IPS DF 6.9 (cell line): ENCODE measurements at places on chromosomes 4 and X.

GRCh38 chr4:25637581-25638220, 17.9 kb upstream of the SLC34A2 start:
- H3K4me1 ChIP-seq = no peaks in the 10 kb centered on the region
- no peak for DNase-seq
- no peak overlapping the region for H3K27ac ChIP-seq
- H3K4me3 ChIP-seq = no peak overlapping the region
- no peaks in the 10 kb centered on the region for H3K27me3 ChIP-seq

DNA sequence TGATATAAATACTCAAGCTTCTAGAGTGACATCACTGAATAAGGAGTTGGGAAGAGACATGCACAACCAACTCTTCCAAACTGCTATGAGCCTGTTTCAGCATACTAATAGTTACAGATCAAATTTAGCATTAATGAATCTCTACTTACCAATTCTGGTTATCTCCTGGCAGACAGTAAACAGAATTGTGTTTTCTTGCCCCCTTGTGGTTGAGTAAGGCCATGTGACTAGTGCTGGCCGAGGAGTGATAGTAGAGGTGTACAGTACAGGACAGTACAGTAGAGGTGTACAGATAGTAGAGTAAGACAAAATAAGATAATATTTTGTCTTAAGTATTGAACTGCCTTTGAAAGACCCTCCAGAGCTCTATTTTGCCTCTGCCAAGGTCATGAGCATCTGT, 681.4 kb downstream of the GABRG1 start:
- no peaks in the 10 kb centered on the region for H3K27me3 ChIP-seq
- no peak overlapping the region for H3K4me3 ChIP-seq
- H3K4me1 ChIP-seq = no peaks in the 10 kb centered on the region

DNA sequence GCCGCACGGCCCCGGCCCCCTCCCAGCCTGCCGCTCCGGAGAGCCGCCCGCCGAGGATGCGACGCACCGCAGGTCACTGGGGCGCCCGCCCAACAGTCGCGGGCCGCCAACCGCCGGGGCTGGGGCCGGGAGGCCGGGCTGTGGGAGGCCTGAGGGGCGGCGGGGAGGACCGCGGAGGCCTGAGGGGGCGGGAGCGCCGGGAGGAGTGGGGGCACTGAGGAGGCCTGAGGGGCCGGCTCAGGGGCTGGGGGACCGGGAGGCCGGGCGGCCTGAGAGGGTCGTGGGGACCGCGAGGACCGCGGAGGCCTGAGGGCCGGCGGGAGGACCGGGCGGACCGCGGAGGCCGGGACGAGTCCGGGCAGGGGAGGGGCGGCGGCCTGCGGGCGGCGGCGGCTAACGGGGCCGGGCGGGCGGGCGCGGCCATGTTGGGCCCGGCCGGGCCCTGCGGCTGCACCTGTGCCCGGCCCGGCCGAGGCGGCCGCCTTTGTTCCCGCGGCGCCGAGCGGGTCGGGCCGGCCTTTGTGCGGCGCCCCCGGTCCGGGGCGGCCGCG, 353 bp downstream of the NSD2 start:
- H3K36me3 ChIP-seq = no peaks in the 10 kb centered on the region
- no peak overlapping the region for H3K27ac ChIP-seq
- H3K4me3 ChIP-seq = peak overlapping the region; percentile 94
- no peaks in the 10 kb centered on the region; the same call in 1 of the 2 replicates for H3K4me1 ChIP-seq
- peaks cover 19% of the 10 kb centered on the region for H3K27me3 ChIP-seq

DNA sequence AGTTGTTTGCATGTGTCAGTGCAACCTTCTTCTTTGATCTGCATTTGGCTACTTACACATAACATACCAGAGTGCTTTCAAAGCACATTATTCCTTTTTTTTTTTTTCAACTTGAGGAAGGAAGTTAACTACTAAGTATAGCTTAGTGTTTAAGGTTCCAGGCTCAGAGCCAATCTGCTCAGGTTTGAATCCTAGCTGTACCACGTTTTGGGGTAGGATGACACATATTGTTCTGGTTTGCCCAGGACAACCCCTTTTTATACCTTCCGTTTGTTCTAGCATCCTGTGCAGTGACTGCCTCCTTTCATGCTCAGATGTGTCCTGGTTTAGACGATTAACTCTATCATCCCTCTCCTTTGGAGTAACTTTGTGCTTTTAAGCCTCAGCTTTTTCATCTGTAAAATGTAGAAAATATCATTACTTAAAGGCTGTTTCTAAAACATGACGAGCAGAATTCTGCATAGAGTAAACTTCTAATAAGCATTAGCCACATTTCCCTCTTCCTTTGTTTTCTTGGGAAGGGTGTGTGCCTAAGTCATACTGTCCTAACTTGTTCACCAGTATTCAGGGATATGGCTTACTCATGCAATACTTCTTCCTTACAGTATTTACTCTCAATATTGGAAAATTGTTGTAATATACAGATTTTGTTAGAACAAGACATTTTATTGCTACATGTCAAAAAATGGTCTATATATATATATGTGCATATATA, 281.3 kb downstream of the C4orf33 start:
- H3K27me3 ChIP-seq = no peaks in the 10 kb centered on the region
- no peaks in the 10 kb centered on the region; the same call in 1 of the 2 replicates for H3K4me1 ChIP-seq
- H3K36me3 ChIP-seq = no peaks in the 10 kb centered on the region
- no peak overlapping the region for H3K27ac ChIP-seq
- DNase-seq = no peak
- no peak overlapping the region for H3K4me3 ChIP-seq

DNA sequence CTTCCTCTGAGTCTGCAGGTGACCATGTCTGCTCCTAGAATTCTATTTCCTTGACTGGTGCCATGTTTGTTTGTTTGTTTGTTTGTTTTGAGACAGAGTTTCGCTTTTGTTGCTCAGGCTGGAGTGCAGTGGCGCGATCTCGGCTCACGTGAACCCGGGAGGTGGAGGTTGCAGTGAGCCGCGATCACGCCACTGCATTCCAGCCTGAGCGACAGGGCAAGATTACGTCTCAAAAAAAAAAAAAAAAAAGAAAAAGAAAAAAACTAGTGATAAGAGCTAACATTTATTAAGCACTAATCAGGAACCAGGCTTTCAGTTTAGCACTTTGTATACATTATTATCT, 7.2 kb downstream of the SAT1 start:
- no peak for DNase-seq
- H3K4me1 ChIP-seq = peaks cover 1% of the 10 kb centered on the region; the same call in 1 of the 2 replicates
- H3K36me3 ChIP-seq = no peaks in the 10 kb centered on the region
- H3K27me3 ChIP-seq = no peaks in the 10 kb centered on the region

DNA sequence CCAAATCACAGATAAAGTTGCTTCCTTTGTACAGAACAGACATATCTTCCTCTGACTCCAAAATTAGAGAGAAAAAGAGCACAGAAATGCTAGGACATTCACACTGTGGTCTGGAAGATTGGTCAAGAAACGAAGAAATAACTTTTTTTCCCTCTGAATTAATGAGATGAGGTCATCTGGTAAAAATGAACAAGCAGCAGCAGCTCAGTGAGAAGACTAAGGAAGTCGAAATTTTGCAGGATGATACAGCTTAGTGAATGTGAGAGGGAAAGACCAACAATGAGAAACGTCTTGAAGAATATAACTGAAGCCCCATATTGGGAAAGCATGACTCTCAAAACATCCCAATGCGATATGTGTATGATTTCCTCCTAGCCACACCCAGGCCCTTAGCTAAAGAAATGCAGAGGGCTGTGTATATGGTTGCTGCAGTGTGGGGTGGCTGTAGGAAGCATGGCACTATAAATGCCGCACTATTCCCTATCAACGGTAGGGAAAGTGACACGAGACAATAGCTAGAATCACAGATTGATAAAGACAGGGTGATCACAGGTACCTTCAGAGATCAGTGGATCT, 208.6 kb downstream of the VEGFC start:
- no peak overlapping the region for H3K27ac ChIP-seq
- no peaks in the 10 kb centered on the region for H3K36me3 ChIP-seq
- no peaks in the 10 kb centered on the region for H3K27me3 ChIP-seq
- DNase-seq = no peak
- no peak overlapping the region for H3K4me3 ChIP-seq

DNA sequence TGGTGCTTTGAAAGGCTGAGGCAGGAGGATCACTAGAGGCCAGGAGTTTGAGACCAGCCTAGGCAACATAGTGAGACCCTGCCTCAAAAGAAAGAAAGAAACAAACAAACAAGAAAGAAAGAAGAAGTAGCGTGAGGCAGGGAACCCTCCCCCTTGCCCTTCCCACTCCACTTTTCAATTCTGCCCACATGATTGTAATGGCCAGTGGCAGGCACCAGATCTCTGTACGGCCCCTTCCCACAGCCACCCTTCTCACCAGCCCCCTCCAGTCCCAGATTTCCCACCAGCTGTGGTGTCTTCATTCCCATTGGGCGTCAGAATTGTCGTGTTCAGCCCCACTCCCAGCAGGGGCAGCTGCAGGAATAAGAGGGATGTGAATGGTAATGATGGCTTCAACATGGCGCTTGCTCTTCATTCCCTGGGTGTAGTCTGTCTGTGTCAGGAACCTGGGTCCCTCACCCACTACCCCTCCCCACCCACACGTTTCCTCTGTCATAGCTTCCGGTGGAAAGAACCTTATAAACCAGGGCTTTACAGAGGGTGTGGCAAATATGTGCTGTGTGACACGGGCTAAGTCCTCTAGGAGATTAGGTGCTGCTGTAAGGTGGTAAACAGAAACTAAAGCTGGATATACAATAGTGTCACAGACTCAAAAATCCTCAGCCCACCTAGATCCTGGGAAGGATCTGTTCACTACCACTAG, at the start of gene IL2RG:
TSS of gene IL2RG (minus strand) at position 437 of the 703 bp plus-strand sequence. CDS start at position 399, 38 bp downstream.
- DNase-seq = no peak
- 0 out of 2 replicates have a peak, but pooled peaks cover 1% of the 10 kb centered on the region for H3K27me3 ChIP-seq
- no peak within 1 kb of the TSS for H3K27ac ChIP-seq

DNA sequence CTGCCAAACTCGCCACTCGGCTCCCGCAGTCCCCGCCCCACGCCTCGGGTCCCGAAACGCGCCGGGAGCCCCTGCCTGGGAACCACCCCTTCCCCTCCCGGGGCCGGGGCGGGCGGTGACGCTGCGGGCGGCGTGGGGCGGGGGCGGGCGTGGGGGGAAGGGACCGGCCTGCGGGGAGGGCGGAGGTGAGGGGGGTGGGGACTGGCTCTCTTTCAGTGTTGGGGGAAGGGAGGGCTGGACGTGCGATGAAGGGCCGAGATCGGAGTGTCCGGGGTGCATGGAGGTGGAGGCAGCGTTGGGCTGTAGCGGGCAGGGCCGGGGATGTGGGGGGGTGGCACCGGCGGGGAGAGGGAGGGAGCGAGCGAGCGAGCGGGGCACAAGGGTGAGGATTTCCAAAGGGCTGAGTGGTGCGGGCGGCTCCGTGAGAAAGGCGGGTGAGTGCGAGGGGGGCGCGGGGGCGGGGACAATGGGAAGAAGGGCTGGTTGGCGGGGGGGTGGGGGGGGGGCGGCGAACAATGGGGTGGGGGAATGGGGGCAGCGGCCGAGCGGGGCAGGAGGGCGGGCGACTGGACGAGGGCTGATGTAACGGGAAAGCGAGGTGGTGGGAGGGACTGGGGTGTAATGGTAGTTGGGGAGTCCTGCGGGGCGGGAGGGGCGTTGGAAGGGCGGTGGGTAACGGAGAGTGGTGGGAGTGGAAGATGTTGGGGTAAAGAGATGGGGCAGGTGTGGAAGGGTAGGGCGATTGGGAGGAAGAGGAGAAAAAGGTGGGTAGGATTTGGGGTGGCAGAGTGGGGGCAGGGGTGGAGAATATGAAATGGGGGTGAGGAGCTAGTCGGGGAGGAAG, 578 bp downstream of the DCUN1D4 start:
- H3K27me3 ChIP-seq = no peaks in the 10 kb centered on the region
- no peak for DNase-seq
- no peaks in the 10 kb centered on the region for H3K4me1 ChIP-seq
- no peak overlapping the region for H3K27ac ChIP-seq
- peak overlapping the region; percentile 92 for H3K4me3 ChIP-seq

DNA sequence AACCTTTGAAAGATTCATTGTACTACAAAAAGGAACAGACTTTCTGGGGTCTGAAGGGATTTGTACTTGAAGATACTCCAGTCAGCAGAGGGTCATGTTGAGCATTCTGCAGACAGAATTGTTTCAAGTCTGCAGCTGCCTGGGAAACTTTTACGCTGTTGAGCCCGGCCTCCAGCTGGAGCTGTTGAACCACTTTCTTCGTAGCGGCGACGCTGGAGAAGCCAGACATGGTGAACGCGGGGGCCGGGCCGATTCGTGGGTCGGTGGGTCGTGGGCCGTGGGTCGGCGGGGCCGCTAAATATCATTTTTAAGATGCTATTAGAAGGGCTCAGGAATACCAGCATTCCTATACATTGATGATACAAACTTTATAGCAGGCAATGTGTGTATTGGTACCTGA, 12.0 kb upstream of the RTL9 start:
- no peak overlapping the region for H3K4me3 ChIP-seq
- DNase-seq = no peak
- no peak overlapping the region for H3K27ac ChIP-seq
- no peaks in the 10 kb centered on the region for H3K36me3 ChIP-seq
- no peaks in the 10 kb centered on the region for H3K27me3 ChIP-seq
- H3K4me1 ChIP-seq = no peaks in the 10 kb centered on the region

- no peak for DNase-seq
- no peaks in the 10 kb centered on the region for H3K27me3 ChIP-seq
- H3K4me3 ChIP-seq = no peak overlapping the region
- H3K4me1 ChIP-seq = no peaks in the 10 kb centered on the region
Observed at GRCh38 chr4:121978172-121978516, 26.3 kb upstream of the TRPC3 start.

GRCh38 chr4:166827167-166827566, 407.1 kb downstream of the SPOCK3 start:
- no peak overlapping the region for H3K4me3 ChIP-seq
- DNase-seq = no peak
- no peaks in the 10 kb centered on the region for H3K4me1 ChIP-seq
- H3K36me3 ChIP-seq = no peaks in the 10 kb centered on the region

DNA sequence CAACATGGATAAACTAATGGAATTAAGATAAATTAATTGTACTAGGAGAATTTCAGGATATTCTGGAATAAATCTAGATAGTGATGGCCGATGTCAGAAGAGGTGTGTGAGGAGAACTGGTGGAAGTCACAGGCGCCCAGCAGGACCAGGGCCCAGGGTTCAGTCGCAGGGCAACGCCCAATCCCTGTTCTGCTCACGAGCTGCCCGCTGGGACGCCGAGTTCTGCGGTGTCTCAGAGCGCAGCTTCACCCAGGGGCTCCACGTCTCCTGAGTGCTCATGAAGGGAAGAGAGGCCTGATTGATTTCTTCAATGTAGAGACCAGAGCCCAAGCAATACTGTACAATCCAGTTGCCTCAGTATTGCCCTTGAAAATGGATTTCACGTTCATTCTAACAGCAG, 1.5 kb upstream of the HSPA4L start:
- H3K36me3 ChIP-seq = no peaks in the 10 kb centered on the region
- peaks cover 8% of the 10 kb centered on the region; the same call in 1 of the 2 replicates for H3K27me3 ChIP-seq
- H3K4me3 ChIP-seq = no peak overlapping the region
- H3K27ac ChIP-seq = no peak overlapping the region

DNA sequence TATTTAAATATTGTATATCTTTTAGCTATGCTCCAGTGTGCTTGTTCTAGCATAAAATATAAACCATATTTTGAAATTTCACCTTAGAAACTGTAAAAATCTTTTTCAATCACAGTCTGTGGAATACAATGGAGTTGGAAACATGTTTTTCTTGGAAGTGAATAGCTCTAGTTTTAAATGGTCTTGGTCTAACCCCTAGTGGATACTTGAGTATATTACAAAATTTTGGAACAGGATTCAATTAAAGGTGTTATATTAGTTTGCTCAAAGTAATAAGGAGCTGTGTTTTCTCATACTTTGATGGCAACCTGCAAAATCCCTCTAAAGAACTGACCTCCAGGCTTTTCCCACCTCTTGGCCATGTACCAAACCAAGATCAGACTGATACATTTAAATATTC, 48.2 kb downstream of the STK26 start:
- no peak for DNase-seq
- no peaks in the 10 kb centered on the region for H3K4me1 ChIP-seq
- no peak overlapping the region for H3K4me3 ChIP-seq
- no peaks in the 10 kb centered on the region; the same call in 1 of the 2 replicates for H3K36me3 ChIP-seq
